ENCODE measurements at places on chromosomes 4 and X.

GRCh38 chrX:43741843-43742573, 85.9 kb downstream of the MAOA start:
- no peak for DNase-seq

DNA sequence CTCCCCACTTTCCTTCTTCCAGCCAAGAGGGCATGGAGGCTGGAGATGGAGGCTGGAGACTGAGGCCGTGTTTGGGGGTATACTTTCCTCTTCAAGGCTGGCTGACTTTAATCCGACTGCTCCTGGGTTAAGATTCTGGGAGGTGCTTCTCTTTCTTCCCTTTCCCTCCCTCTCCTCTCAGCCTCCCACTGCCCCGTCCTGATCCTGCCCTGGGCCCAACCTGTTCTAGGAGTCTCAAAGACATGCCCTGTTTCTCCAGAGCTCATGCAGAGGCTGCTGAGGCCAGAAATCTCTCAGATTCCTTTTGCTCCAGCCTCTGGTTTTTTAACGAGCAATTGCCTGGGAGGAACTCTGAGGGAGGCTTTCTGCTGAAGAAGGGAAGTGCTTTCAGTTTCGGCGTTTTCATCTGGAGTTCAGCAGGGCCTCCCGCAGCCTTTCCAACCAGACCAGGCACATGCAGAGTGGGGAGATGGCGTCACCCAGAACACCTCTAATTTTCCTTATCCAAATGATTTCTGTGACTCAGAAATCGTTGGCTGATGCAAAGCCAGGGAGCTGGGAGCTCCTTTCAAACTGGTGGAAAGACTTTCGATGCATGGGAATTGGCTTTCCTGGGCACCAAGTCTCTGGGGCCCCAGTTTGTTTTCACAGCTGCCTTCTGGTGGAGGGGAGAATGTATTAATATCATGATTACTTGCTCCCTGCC, 34.5 kb upstream of the FAM9C start:
- peak; percentile 50 for DNase-seq

DNA sequence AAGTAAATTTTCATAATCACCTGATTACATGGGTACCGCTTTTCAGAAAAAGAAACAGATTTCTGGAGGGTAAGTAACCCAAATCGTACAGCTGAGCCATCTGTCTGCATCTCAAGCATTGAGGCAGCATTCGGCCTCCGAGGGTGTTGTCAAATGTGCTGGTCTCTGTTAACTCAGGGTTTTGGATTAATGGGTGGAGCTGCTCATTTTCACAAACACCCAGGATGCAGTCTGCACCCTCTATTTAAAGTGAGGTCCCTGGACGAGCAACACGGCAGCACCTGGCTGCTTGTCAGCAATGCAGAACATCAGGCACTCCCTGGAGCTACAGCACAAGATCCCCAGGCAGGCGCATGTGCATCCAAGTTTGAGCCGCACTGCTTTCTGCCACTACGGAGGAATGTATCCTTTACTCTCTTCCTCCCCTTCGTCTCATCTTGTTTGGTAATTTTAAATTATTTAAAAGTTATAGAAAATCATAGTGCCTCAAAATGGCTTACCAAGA, 24.7 kb upstream of the NAP1L5 start:
- no peak for DNase-seq

DNA sequence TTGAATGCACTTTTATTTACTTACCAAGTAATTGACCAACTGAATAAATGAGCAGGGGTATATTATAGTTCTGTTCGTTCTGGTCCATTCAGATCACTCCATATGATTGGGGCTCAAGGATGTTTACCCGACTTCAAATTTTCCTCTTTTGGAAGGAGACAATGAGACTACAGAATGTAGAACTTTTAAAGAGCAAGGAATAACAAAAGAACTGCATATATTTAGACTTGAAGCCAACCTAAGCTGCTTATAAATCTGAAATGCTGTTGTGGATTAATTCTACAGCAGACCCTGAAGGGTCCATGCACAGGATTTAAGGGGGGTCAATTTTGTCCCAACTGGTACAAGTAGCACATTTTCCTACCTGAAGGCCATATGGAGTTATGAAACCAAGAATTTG, 610.8 kb downstream of the RAB28 start:
- no peak for DNase-seq

- no peak for DNase-seq
Observed at GRCh38 chr4:6271206-6271605, 1.6 kb downstream of the WFS1 start.

DNA sequence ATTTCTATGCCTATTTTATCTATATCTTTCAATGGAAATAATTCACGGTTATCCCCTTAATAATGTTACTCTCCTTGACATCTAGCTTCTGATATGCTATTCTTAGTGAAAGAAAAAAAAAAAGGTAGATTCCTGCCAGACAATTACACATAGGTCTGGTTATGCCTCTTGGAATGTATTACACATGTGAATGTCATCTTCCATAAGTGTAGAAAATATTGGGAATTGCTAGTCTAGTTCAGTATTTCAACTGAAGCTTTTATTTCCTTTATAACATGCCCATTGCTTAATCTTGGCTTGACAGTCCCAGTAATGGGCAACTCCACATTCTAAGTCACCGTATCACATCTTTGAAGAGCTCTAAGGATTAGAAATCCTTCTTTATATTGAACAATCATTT, 25.4 kb upstream of the PPP1R2C start:
- DNase-seq: no peak

DNA sequence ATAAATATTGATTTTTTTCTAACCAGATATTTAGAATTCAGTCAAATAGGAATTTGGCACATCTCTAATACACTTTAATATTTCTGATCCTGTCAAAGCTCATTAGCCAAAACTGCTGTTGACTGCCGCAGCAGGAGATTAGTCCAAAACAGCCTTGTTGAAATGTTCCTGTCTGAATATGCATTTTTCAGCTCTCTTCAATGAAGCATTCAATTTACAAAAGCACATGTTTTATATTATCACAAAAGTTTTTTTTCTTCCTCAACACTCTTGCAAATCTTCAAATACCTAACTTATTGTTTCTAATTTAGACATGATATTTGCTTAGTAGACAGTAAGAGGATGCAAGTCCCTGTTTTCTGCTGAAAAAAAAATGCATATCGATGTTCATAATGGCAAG, 140.9 kb downstream of the SPATA18 start:
- DNase-seq: no peak

- no peak for DNase-seq
Observed at GRCh38 chr4:175561696-175562095, 250.4 kb downstream of the GPM6A start.

Data from thymus (tissue), 14 donors.